Psoas muscle (tissue), 8 donors: ENCODE measurements at places on chromosomes 1 and 21. TPM values are rescaled to one million over a fixed set of nuclear protein-coding genes. Genes with fewer than 3 reads are reported as not detected.

The TRIM58 gene
- total RNA-seq, result 0.06 TPM

The ARHGEF19 gene
- total RNA-seq, result 1.8 TPM

The FAAH gene
- total RNA-seq, result 7.3 TPM

The GJA9 gene
- total RNA-seq, result not detected

The LGR6 gene
- total RNA-seq, result not detected

The NT5C1A gene
- 35.0 TPM for total RNA-seq

The PDZK1 gene
- 0.52 TPM for total RNA-seq

The KRTAP19-2 gene
- not detected for total RNA-seq

The JAM2 gene
- total RNA-seq, result 8.4 TPM

The CLCNKA gene
- 0.84 TPM for total RNA-seq

The PGBD5 gene
- 7.0 TPM for total RNA-seq

The TRAF5 gene
- total RNA-seq, result 3.2 TPM

The TRAPPC10 gene
- total RNA-seq, result 20.9 TPM

The GPR37L1 gene
- total RNA-seq, result not detected

The ANKRD45 gene
- not detected for total RNA-seq

The DIO1 gene
- not detected for total RNA-seq

The FMO2 gene
- 54.1 TPM for total RNA-seq

The TMEM269 gene
- total RNA-seq, result 0.43 TPM

The LCA5L gene
- total RNA-seq, result 2.4 TPM

The F3 gene
- 5.3 TPM for total RNA-seq

The SPAG17 gene
- not detected for total RNA-seq

The THEM5 gene
- total RNA-seq, result not detected

The SAMD13 gene
- 3.2 TPM for total RNA-seq

The KCNJ9 gene
- not detected for total RNA-seq
